ENCODE measurements at places on chromosomes 13 and 19. TPM values are rescaled to one million over a fixed set of nuclear protein-coding genes. Genes with fewer than 3 reads are reported as not detected.
A peak's percentile ranks its signal among the peaks of the same experiment; 100 is the strongest.

GRCh38 chr19:30023330-30023729 lies 81.3 kb downstream of the URI1 start:
- no peak for DNase-seq

PABPC3 gene
- 0.18 TPM for total RNA-seq

- no peak for DNase-seq
Observed at GRCh38 chr13:33164331-33164730, 121.2 kb downstream of the STARD13 start.

GRCh38 chr19:28687296-28687695 lies 525.7 kb downstream of the UQCRFS1 start:
- no peak for DNase-seq

DNA sequence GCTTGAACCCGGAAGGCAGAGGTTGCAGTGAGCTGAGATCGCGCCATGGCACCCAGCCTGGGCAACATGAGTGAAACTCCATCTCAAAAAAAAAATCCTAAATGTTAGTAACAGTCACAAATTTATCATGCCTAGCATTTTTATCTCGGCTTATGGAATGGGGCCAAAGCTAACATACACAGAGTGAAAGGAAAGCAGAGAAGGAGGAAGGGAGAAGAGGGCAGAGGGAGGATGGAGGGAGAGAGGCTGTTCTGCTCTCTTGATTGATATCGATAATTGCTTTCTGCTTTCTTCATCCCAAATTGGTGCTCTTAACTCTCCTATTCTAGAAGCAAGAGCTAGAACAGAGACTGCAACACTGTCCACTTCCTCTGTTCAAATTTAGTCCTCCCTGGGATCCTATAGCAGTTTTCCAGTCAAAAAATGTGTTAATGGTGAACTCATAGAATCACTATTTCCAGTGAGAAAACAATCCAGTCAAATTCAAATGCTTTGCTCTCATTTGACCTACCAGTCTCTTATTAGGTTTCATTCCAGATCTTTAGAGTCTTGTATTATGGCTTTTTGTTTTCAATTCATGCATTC lies 15.8 kb upstream of the TUBGCP3 start:
- DNase-seq, result peak; percentile 56

ZNF709 gene
- total RNA-seq, result 1.4 TPM

- DNase-seq, result no peak
Observed at GRCh38 chr13:52411629-52412028, 5.7 kb upstream of the THSD1 start.

DNA sequence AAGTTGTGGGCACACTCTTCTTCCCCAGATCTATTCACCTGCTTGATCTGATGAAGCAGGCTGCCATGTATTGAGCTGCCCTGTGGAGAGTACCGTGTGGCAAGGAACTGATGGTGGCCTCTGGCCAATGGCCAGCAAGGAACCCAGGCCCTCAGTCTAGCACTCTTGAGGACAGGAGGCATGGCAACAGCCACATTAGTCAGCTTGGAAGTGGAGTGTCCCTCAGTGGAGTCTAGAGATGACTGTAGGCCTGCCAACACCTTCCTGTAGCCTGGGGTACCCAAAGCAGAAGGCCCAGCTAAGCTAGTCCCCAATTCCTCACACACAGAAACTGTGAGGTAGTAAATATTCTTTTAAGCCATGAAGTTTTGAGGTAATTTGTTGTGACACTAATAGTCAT lies 412.5 kb downstream of the DACH1 start:
- DNase-seq, result no peak

DNA sequence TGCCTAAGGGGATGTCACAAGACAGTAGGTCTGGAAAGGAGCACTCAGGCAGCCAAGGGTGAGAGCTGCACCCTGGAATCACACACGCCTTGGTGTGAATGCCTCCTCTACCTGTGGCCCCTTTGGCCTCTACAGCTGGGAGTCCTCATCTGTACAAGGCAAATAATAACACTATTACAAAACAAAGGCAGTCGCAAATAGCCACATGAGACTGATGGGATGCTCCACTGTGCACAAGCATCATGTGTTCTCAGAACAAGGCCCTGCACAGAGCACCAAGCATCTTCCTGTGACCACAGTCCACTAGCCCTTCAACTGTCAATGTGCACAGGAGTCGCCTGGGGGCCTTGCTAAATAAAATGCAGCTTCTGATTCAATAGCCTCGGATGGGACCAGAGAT lies 44.6 kb upstream of the HNRNPA1L2 start:
- DNase-seq, result no peak

GRCh38 chr19:51539821-51540366 lies 8.4 kb upstream of the SIGLEC6 start:
- no peak for DNase-seq

DNA sequence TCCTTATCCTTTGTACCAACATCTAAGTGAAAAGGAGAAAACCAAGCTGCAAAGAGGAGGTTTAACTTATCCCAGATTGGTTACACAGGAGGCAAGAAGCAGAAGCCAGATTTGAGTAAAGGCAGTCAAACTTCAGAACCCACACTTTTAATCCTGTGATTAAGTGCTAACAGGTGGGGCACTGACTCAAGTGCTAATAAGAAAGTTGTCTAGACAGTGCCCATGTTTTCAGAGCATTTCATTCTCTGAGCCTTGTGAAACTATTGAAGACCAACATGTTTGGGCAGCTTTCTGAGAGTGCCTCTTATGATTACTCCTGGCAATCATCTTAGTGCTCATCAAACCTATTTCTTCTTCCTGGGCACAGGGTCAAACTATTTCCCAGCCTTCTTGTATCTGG lies 380.8 kb downstream of the KCNRG start:
- no peak for DNase-seq

ZNF208 gene
- not detected for total RNA-seq

ZNF583 gene
- 4.8 TPM for total RNA-seq

SYDE1 gene
- 38.2 TPM for total RNA-seq

DNA sequence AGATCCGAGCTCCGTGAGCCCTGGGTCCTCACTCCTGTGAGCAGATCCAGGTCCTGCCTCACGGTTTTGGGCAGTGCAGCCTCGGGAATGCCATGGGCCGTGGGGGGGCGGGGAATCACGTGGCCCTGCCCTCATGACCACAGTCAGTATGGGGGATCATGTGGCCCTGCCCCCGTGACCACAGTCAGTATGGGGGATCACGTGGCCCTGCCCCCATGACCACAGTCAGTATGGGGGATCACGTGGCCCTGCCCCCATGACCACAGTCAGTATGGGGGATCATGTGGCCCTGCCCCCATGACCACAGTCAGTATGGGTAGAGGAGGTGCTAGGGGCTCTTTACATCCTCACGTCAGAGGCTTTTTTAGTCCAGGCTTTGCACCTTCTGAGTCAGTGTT lies 64.3 kb upstream of the F7 start:
- DNase-seq, result no peak

GRCh38 chr13:75661443-75661842 lies 25.3 kb downstream of the LMO7 start:
- DNase-seq, result no peak

UPF3A gene
- total RNA-seq, result 74.4 TPM

DNA sequence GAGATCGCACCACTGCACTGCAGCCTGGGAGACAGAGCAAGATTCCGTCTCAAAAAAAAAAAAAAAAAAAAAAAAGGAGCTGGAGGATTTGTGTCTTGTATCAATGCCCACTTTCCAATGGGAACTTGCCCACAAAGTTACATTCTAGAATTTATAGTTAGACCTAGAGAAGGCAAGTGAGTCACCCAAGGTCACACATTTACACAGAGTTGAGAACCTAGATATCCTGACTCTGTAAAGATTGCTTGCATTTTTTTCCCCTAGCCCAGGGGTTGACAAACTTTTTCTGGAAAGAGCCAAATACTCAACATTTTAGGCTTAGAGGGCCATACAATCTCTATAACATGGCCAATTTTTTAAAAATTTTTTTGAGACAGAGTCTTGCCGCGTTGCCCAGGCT lies 7.7 kb upstream of the BRD4 start:
- no peak for DNase-seq

CYP4F3 gene
- total RNA-seq, result not detected

ETFB gene
- total RNA-seq, result 54.1 TPM

DNA sequence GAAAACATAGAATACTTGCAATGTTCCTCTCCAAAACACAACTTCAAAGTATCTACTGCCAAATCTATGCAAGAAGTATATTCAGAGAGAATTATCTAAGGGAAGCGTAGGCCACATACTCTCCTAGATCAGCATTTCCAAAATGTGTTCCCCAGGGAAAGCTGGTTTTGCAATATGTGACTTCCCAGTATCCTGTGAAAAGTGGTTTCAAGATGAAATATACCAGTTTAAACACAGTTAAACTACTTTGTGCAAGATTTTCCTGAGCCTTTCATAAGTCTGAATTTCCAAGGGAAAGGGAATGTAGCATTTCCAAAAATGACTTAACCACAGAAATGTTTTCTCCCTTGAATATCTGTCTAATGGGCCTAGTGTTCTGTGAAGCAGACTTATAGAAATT lies 7.6 kb downstream of the STARD13 start:
- no peak for DNase-seq

DNA sequence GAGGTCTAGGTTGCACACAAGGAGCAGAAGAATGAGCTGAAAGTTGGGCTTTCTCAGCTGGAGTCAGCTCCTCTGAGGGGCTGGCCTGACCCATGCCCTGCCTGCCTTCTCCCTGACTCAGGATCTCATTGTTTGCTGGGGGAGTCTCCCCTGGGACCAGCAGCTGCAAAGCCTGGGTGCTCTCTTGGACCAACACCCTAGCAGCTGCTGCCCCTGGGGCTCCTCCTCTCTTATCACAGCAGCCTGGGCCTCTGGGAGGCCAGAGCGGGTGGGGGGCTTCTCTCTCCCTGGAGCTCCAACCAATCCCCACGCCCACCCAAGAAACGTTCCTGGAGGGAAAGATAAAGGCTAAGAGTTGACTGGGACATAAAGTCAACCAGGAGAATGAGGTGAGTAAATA lies 1.6 kb upstream of the FCGBP start:
- no peak for DNase-seq

GRCh38 chr13:106815545-106815944 lies 247.6 kb upstream of the ARGLU1 start:
- DNase-seq, result no peak

REXO1 gene
- total RNA-seq, result 41.1 TPM

DNA sequence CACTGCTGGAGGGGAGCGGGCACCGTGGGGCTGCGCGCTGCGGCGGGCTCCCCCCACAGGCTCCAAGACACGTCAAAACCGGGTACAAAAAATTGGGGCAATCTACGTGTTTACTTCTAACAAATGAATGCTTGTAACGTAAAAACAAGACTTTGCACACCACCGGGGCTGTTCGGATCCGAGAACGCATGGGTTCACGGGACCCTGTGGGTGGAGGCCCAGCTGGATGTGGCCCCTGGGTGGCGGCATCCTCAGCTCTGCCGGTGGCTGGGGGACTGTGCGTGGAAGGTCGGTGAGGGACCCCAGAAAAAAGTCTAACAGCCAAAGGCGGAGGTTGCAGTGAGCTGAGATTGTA lies 10.3 kb upstream of the SLC7A10 start:
- no peak for DNase-seq

DNA sequence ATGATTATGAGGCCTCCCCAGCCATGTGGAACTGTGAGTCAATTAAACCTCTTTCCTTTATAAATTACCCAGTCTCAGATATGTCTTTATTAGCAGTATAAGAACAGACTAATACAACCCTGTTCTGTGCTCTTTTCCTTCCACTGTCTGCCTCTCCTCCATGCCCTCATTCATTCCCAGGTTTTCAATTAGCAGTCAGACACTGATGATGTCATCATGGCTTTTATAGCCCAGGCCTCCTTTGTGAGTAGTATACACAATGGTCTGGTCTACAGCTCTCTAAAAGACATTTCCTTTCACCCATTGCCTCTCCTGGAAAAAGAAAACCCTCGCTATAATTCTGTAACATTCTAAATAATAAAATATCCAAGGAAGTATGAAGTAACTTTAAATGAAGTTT lies 25.5 kb downstream of the FGF14 start:
- DNase-seq, result no peak

OR10H3 gene
- not detected for total RNA-seq

RFC3 gene
- 17.9 TPM for total RNA-seq

DNA sequence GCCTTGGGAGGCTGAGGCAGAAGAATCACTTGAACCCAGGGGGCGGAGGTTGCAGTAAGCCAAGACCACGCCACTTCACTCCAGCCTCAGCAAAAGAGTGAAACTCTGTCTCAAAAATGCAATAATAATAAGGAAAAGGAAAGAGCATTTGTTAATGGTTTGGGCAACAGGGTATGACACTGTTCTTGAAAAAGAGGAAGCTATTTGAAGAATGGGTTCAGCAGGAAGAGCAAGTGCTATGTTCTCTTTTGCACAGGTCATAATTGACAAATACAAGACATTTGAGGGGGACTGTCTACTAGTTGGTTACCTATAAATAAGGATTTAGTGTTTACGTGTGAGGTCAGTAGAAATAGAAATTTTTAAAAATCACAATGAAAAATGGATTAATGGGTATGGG lies 218.3 kb downstream of the DCT start:
- no peak for DNase-seq

- DNase-seq, result no peak
Observed at GRCh38 chr19:39001041-39001440, 25.5 kb upstream of the FBXO17 start.

STAP2 gene
- total RNA-seq, result 12.2 TPM

DNA sequence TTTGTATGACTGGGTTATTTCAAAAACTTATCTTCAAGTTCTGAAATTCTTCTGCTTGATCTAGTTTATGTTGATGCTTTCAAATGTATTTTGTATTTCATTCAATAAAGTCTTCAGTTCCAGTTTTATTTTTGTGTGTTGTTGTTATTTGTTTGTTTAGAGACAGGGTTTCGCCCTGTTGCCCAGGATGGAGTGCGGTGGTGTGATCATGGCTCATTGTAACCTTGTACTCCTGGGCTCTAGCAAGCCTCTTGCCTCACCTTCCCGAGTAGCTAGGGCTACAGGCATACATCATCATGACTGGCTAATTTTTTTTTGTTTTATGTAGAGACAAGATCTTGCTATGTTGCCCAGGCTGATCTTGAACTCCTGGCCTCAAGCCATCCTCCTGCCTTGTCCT lies 40.3 kb upstream of the ARHGEF7 start:
- DNase-seq, result no peak

DNA sequence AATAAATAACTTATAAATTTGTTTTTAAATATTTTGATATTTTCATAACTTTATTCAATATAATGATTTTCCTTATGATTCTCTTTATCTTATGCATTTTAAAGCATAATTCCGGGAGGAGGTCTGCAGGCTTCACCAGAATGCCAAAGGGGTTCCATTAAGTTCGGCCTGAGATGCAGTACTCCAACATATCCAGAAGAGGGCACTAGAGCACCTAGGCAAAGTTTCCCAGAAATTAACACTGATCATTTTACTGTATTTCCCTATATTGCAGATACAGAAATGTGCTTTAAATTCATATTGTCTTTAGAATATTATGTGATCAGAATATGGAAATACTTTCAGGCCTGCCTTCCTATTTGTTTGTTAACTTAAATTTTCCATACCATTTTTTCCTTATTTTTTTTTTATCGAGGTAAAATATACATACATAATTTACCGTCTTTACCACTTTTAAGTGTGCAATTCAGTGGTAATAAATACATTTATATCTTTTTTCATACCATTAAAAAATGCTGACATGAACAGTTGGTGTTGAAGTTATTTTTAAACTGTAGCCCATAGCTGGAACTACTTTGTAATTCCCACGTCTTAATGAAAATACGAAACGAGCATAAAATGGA lies 58.9 kb upstream of the TM9SF2 start:
- peak; percentile 58 for DNase-seq

GRCh38 chr19:54315956-54316355 lies 3.0 kb upstream of the LILRA5 start:
- no peak for DNase-seq

CLEC4G gene
- not detected for total RNA-seq

Measured in endothelial cell of umbilical vein (primary cell).